ENCODE measurements at places on chromosomes 2 and 18.
A peak's percentile ranks its signal among the peaks of the same experiment; 100 is the strongest.

DNA sequence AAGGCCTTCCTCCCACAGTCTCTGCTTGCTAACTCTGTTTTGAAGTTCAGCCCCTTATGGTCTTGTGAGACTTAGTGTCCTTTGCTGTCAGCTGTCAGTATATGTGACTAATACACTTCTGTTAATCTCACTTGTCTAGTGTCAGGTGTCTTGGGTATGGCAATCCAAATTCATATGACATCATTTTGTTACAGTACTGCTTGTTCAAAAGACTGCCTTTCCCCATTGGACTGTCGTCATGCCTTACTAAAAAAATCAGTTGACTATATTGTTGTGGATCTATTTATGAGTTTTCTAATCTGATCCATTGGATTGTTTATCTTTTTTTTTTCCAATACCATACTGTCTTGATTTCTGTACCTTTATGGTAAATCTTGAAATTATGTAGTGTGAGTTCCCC, 611.4 kb upstream of the HS6ST1 start:
- no peak for DNase-seq

GRCh38 chr2:42116195-42117181, 52.7 kb upstream of the EML4 start:
- no peak for DNase-seq

- no peak for DNase-seq
Observed at GRCh38 chr18:62768558-62768943, 53.2 kb downstream of the PHLPP1 start.

- no peak for DNase-seq
Observed at GRCh38 chr2:102547462-102547861, 71.9 kb upstream of the SLC9A2 start.

DNA sequence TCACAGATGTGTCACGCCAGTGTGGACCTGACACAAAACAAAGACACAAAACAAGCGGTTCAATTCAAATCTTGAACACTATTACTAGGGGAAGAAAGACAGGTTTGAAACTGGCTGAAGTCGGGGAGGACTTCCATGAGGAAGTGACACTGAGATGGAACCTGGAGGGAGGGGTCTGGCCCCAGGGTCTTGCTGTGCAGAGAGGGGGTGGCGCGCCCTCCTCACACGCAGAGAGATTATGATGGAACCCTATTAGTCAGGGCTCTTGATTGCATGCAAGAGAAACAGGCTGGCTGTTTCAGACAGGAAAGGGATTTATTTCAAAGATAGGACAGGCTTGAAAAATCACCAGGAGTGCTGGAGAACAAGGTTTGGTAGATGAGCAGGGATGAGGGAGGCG, 363.6 kb upstream of the HS6ST1 start:
- no peak for DNase-seq

GRCh38 chr2:206597717-206598218, 44.5 kb upstream of the FAM237A start:
- DNase-seq, result no peak

DNA sequence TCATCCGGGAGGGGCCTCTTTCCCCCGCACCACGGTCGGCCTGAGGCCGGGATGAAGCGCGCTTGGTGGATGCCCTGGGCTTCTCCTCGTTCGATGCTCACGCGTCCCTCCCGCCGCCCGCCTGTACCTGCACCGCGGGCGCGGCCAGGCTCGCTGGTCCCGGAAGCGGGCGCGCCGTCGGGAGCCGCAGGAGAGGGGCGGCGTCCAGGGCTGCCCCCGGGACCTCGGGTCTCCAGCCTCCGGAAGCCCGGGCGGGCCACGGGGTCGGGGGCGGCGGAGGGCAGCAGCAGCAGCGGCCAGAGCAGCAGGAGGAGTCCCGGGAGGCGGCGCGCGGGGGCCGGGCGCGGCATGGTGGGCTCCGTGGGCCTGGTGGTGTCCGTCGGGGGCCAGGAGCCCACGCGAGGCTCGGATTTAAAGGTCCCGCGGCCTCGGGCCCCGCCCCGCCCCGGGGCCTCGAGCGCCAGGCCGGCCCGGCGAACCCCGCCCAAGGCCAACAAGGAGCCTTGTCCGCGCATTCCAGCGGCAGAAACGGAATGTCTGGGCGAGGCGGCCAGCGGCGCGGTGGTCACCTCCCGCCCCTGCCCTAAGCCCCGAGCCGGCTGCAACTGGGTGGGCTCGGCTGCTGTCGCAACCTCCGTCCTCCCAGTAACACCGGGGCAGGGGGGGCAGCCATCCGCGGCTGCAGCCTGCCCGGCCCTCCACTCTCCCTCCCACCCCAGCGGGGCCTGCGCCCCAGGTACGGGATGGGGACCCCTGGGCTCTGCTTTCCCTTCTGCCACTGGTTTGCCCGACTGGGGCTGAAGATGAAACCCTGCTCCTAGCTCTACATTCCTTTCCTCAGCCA, at the start of gene MATN3:
Gene MATN3 (minus strand): TSS at position 387 of the 844 bp plus-strand sequence. CDS start 37 bp downstream, at position 350.
- no peak for DNase-seq

DNA sequence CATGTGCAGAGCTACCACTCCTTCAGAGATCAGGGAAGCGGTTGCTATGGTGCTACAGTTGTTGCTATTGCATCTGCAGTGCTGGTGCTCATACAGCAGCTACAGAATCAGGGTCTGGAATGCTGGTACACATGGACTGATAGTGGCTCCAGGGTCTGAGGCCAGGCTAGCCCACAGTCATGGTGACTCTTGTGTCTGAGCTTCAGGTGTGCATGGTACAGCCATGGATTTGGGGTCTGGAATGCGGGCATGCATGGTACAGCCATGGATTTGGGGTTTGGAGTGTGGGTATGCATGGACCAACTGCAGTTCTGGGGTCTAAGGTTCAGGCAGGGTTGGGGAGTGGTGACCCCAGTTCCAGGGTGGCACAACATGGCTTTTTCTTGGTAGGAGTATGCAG, 185.2 kb downstream of the SLC4A3 start:
- no peak for DNase-seq

- DNase-seq, result no peak
Observed at GRCh38 chr18:48531908-48532307, 6.9 kb upstream of the CTIF start.

- DNase-seq, result peak; percentile 58
Observed at GRCh38 chr2:239934571-239935171, 90.5 kb downstream of the NDUFA10 start.

GRCh38 chr2:38925982-38926381, 36.3 kb downstream of the ARHGEF33 start:
- no peak for DNase-seq

DNA sequence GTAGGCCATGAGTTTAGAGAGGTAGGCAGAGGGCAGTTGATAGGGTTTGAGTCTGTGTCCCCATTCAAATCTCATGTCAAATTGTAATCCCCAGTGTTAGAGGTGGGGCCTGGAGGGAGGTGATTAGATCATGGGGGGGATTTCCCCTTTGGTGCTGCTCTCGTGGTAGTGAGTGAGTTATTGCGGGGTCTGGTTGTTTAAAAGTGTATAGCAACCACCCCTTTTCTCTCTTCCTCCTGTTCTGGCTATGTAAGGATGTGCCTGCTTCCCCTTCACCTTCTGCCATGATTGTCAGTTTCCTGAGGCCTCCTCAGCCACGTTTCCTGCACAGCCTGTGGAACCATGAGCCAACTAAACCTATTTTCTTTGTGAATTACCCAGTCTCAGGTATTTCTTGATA, 25.5 kb downstream of the MARCHF4 start:
- DNase-seq, result no peak

- no peak for DNase-seq
Observed at GRCh38 chr2:236167297-236168109, 683 bp downstream of the GBX2 start.

DNA sequence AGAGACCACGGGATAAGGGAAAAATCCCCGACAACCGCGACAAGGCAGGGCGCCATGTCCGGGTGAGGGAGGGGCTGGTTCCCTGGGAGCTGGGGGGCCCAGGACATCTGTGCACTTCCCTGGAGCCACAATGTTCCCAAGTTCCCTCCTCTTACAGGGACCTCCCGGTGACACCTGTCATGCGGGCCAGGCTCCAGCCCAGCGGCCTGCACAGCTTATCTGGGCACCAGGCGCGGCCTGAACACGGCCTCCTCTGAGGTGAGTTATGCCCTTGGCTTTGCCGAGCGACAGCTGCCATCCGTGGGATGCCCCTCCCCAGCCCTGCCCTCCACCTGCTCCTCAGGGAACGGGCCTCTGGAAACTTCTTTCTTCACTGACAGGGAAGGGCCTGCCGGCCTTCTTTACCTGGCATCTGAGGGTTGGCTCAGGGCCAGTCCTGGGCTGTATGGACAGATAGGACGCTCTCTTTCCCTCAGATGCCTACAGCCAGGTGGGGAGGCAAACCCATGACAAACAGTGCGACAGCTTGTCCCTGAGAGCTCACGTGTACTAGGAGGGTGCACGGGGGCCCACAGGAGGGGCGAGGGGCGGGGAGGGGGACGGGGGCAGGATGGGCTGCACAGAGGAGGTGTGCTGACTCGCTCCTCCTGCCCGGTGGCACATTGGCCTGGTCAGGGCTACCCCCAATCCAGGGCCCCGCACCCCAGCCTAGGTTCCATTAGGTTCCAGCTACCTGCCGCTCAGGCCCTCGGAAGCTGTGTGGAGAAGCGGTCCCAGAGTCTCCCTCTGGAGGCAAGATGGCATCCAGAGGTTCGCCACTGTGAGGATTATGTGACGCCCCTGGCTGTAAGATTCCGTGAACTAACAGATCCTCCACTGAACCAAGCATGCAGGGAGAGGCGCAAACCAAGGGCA, 34.9 kb upstream of the HPCAL1 start:
- no peak for DNase-seq

DNA sequence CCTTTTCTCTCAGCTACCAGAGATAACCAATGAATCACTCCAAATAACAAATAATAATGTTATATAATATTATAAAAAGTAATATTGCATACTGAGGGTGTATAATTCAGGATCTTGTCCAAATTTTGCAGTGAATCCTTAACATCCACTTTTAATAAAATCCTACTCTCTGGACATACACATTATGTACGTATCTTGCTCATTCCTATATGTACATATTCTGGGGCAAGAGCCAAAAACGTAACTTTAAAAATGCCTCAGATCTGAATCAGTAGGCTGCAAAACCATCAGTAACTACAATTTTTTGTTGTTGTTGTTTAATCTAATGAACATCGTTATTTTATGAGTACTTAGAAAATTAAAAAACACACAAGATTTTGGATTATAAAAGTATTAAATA, 65.3 kb downstream of the SMAD2 start:
- DNase-seq, result no peak
